ENCODE measurements at places on chromosomes 6 and 20.

DNA sequence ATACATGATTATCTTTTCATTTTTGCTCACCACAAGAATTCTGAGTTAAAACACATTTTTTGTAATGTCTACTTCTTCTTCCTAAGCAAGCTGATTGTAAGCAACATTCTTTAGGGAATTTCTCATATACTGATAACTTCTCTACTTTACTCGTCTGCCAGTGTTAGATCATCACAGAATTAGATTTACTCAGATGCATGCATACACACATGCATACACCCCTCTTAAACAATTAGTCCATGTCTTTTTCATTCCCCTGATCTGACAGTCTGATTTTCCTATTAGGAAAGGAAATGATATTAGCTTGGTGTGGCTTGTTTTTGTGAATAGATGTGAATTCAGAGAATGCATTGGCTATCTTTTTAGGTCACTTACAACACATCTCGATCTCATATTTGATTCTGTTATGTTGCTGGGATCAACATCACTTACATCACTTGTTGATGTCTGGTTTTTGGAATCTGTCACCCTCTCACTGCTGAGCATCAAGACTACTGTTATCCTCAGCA is 91.4 kb downstream of the FIG4 start:
- no peak for DNase-seq

- DNase-seq = no peak
Observed at GRCh38 chr6:161225681-161226008, 48.2 kb downstream of the AGPAT4 start.

- DNase-seq = no peak
Observed at GRCh38 chr6:26033085-26033940, 53.9 kb upstream of the HFE start.

DNA sequence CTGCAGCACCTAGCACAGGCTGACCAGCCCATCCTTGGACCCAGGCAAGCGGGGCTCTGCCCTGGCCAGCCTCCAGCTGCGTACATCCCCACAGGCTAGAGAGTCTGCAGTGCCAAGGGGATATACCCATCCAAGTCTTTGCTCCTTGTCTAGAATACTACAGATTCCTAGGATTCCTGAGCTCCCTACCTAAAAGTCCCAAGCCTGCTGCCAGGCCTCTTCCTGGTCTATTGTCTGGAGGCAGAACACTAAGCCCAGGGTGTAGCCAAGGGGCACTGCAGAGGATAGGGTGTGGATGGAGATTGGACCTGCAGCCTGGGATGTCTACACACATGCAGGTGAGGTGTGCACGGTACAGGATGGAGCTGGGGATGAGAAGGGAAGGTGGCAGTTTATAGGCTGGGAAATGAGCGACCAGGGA is 90.0 kb upstream of the SIRPA start:
- DNase-seq = no peak

DNA sequence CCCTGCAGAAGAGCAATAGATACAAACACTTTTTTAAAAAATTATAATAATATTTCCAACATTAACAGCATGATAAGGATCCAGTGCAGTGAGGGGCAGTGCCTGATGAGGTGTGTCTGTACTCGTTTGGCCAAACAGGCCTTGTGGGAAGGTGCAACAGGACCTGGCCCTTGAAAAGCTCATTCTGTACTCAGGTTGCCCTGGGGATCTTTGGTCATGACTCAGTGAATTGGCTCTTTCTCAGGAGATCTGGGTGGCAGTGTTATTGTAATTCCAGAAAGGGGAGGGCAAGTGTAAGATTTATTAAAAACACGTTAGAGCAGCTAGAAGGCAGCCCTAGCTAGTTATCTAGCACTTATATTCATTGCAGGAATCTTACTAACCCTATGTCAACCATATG is 2.9 kb upstream of the SPINT3 start:
- DNase-seq = no peak
